MM.1S (cell line): ENCODE measurements at places on chromosomes 12 and 14.

GRCh38 chr12:102702447-102703114 lies 214.5 kb downstream of the PAH start:
- H3K4me3 ChIP-seq, result no peak overlapping the region
- H3K27ac ChIP-seq, result no peak overlapping the region
- no peaks in the 10 kb centered on the region for H3K4me1 ChIP-seq
- peak; percentile 69 for DNase-seq

DNA sequence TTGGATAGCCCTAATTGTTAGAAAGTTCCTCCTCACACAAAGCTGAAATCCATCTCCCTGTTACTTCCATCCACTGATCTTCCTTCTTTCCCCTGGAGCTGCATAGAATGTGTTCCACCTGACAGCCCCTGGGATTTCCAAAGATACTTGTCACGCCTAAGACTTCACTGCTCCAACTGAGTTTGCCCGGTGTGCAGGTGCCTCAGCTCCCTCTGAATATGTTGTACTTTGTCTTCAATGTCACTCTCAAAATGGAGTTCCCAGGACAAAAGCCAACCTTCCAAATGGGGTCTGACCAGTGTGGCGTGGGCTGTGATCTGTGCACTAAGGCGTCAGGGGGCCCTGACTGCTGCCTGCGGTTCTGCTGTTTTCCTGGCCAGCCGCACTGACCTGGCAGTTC lies 42.8 kb downstream of the CACNA2D4 start:
- H3K36me3 ChIP-seq, result no peaks in the 10 kb centered on the region
- no peak overlapping the region for H3K4me3 ChIP-seq
- no peak for DNase-seq
- no peaks in the 10 kb centered on the region for H3K27me3 ChIP-seq
- no peaks in the 10 kb centered on the region for H3K4me1 ChIP-seq

DNA sequence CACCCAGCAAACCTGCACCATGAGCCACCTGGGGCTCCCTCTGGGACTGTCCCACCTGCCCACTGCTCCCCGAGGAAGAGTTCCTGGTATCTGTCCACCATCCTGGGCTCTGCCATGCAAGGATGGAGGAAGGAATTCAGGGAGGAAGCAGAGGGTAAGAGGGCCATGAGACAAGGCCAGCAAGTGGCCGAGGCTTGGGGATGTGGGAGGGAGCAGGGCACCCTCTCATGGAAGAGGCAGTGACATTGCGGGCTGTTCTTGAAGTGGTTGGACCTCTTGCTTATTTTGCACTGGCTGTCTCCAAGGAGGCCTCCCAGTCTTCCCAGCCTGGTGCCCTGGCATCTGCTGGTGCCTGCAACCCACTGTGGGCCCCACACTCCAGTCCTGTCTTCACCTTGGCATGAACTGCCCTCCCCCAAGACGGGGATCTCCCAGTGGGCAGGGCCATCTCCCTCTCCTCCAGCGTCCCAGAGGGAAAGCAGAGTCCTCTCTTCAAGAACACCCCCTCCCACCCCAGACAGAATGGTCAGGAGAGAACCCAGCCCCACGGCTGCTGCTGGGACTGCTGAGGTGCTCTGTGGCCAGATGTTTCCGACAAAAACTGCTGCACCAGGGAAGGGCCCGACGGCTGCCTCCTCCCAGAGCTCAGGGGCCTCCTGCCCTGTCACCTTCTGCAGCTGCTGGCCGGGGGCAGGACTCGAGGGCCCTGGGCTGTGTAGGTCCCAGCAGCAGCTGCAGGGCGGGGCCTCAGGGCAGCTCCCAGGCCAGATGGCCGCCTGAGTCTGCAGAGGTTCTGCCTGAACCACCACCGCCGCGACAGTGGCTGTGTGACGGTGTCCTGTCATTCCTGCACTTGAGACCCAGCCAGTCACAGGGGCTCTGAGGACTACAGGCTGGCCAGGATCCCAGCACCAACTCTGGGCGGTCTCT lies 1.8 kb upstream of the AKT1 start:
- no peaks in the 10 kb centered on the region for H3K27me3 ChIP-seq
- peak; percentile 49 for DNase-seq

GRCh38 chr12:46365951-46366379 lies 6.6 kb downstream of the SLC38A2 start:
- peaks cover 65% of the 10 kb centered on the region for H3K36me3 ChIP-seq
- H3K4me3 ChIP-seq, result no peak overlapping the region
- no peak overlapping the region for H3K27ac ChIP-seq
- H3K27me3 ChIP-seq, result no peaks in the 10 kb centered on the region

DNA sequence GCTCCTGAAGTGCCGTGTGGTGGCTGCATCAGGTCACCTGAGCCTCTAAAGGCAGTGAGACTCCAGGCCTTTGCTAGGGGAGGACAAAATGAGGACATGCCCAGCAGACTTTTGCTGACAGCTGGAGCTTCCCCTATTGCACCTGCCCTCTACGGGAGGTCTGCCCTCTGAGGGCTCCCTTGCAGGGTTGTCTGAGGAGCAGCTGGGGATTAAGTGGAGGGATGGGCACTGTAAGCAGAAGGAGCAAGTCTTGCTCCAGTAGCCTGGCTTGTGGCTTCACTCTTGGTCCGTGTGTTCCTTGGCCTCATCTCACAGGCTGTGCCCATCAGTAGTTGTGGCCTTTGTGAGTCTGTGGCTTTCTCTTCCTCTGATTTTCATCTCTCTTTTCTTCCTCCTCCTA lies 66.9 kb upstream of the NRXN3 start:
- H3K27me3 ChIP-seq, result no peaks in the 10 kb centered on the region
- H3K4me1 ChIP-seq, result no peaks in the 10 kb centered on the region
- H3K27ac ChIP-seq, result no peak overlapping the region
- H3K4me3 ChIP-seq, result no peak overlapping the region

DNA sequence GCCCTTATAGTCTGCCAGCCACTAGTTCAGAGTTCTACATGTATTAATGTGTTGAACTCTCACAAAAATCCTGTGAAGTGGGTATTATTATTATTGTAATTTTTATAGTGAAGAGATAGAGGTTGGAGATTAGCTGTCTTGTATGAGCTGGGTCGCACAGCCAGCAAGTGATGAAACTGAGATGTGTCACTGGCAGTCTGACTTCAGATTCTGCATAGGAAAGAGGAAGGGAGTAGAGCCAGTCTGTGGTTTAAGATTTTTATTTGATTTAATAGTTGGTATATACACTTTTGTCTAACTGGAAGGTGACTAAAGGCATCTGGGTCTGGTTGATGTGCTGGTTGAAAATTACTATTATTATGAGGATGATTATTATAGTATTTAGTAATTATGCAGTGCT lies 5.8 kb upstream of the FRS2 start:
- H3K27me3 ChIP-seq, result no peaks in the 10 kb centered on the region
- no peak for DNase-seq
- no peak overlapping the region for H3K4me3 ChIP-seq
- H3K4me1 ChIP-seq, result peaks cover 9% of the 10 kb centered on the region
- no peak overlapping the region for H3K27ac ChIP-seq

DNA sequence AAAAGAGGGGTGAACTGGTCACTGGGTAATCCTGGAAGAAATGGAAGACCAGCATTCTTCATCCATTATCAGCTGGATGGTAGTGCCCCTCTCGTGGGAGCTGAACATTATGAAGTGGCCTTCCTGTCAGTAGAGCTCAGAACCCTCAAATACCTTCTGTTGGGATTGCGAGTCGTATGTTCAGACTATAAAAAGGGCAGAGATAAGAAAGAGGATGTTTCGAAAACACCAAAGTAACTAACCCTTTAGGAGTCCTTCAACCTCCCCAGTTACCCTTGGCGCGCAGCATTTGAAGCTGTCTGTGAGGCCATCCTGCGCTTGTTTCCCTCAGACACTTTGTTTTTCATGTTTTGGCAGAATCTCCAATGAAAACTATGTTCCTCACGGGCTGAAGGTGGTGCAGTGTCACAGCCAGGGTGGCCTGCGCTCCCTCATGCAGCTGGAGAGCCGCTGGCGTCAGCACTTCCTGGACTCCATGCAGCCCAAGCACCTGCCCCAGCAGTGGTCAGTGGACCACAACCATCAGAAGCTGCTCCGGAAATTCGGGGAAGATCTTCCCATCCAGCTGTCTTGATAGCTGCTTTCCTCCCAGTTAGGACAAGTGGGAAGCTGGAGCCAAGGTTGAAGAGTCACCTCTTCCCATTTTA lies 19.3 kb upstream of the GALNT16 start:
- H3K36me3 ChIP-seq, result no peaks in the 10 kb centered on the region
- no peak overlapping the region for H3K27ac ChIP-seq
- no peaks in the 10 kb centered on the region for H3K27me3 ChIP-seq
- DNase-seq, result no peak
- no peak overlapping the region for H3K4me3 ChIP-seq

GRCh38 chr14:58815794-58816193 lies 178.0 kb downstream of the DACT1 start:
- H3K27ac ChIP-seq, result no peak overlapping the region
- H3K36me3 ChIP-seq, result no peaks in the 10 kb centered on the region

GRCh38 chr12:113005762-113006161 lies 27.4 kb downstream of the OAS2 start:
- DNase-seq, result no peak
- H3K36me3 ChIP-seq, result no peaks in the 10 kb centered on the region
- no peaks in the 10 kb centered on the region for H3K27me3 ChIP-seq
- no peak overlapping the region for H3K27ac ChIP-seq
- no peak overlapping the region for H3K4me3 ChIP-seq

- no peak overlapping the region for H3K27ac ChIP-seq
- H3K4me1 ChIP-seq, result 0 out of 2 replicates have a peak, but pooled peaks cover 4% of the 10 kb centered on the region
- H3K27me3 ChIP-seq, result no peaks in the 10 kb centered on the region
- no peak overlapping the region for H3K4me3 ChIP-seq
- no peaks in the 10 kb centered on the region for H3K36me3 ChIP-seq
Observed at GRCh38 chr12:56261503-56262232, 3.5 kb upstream of the ANKRD52 start.

DNA sequence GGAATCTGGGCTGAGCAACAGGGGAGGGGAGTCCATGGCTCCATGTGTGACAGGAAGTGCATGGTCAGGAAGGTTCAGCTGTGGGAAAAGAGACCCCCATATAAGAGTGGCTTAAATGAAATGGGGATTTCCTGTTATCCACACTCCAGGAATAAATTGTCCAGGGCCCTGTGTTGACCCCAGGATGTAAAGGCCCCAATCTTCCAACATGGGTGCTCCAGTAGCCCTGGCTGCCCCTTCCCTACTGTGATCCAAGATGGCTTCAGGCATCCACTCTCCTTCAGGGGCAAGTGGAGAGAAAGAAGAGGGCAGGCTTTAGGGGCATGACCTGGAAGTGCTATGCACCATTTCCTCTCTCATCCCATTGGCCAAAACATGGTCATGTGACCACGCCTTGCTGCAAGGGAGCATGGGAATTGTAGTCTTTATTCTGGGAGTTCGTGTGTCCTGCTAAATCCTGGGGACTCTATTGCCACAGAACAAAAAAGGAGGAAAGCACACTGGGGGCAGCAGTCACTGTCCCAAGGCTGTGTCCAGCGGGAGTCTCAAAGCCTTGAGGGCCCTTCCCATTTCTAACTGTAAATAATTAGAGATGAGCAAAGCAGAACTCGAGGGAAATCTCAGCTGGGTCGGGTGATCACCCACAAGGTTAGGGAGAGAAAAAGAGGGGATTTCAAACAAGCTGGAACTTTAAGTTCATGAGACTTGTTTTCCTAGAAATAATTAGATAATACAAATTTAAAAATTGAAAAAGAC lies 289.2 kb downstream of the ADGRD1 start:
- DNase-seq, result no peak
- H3K27me3 ChIP-seq, result no peaks in the 10 kb centered on the region
- H3K4me1 ChIP-seq, result no peaks in the 10 kb centered on the region
- no peak overlapping the region for H3K27ac ChIP-seq
- no peaks in the 10 kb centered on the region for H3K36me3 ChIP-seq

GRCh38 chr12:105948331-105948730 lies 190.4 kb downstream of the NUAK1 start:
- no peaks in the 10 kb centered on the region for H3K36me3 ChIP-seq
- no peaks in the 10 kb centered on the region for H3K4me1 ChIP-seq
- no peak overlapping the region for H3K27ac ChIP-seq
- H3K27me3 ChIP-seq, result no peaks in the 10 kb centered on the region

- H3K27ac ChIP-seq, result no peak overlapping the region
- H3K36me3 ChIP-seq, result no peaks in the 10 kb centered on the region
- H3K4me1 ChIP-seq, result no peaks in the 10 kb centered on the region
- no peak overlapping the region for H3K4me3 ChIP-seq
- DNase-seq, result no peak
Observed at GRCh38 chr14:31543969-31544799, 17.0 kb upstream of the NUBPL start.

- no peak overlapping the region for H3K27ac ChIP-seq
- DNase-seq, result no peak
- H3K4me3 ChIP-seq, result no peak overlapping the region
- no peaks in the 10 kb centered on the region for H3K4me1 ChIP-seq
Observed at GRCh38 chr14:33917661-33918060, 33.2 kb downstream of the EGLN3 start.

DNA sequence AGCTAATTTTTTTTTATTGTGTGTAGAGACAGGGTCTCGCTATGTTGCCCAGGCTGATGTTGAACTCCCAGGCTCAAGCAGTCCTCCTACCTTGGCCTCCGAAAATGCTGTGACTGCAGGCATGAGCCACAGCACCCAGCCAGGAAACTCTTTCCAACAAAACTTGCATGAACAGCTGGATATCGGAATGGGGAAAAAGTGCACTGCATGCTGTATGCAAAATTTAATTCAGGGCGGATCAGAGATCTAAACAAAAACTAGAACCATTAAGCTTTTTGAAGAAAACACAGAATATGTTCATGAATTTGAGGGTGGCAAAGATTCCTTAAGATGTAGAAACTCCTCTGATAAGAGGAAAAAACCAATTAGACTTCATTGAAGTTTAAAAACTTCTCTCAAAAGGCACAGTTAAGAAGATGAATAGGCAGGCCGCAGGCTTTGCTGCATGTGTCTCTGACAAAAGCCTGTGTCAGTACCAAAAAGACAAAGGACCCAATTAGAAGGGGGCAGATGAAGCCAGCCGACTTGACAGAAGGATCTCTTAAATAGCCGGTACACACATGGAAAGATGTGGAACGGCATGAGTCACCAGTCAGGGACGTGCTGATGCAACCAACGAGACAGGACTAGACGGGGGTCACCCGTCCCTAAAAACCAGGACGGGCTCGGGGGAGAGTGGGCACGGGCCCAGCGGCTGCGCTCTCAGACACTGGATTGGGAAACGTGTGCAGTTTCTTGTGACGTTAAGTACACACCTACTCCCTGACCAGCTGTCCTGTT lies 34.8 kb upstream of the MMP17 start:
- no peaks in the 10 kb centered on the region for H3K36me3 ChIP-seq
- H3K27ac ChIP-seq, result no peak overlapping the region
- no peak overlapping the region for H3K4me3 ChIP-seq

- no peak overlapping the region for H3K27ac ChIP-seq
- H3K4me3 ChIP-seq, result no peak overlapping the region
- H3K27me3 ChIP-seq, result no peaks in the 10 kb centered on the region
- no peaks in the 10 kb centered on the region for H3K4me1 ChIP-seq
- DNase-seq, result no peak
- H3K36me3 ChIP-seq, result no peaks in the 10 kb centered on the region
Observed at GRCh38 chr12:63995512-63995911, 151.0 kb downstream of the SRGAP1 start.
